ENCODE measurements at places on chromosomes 12 and 14.

DNA sequence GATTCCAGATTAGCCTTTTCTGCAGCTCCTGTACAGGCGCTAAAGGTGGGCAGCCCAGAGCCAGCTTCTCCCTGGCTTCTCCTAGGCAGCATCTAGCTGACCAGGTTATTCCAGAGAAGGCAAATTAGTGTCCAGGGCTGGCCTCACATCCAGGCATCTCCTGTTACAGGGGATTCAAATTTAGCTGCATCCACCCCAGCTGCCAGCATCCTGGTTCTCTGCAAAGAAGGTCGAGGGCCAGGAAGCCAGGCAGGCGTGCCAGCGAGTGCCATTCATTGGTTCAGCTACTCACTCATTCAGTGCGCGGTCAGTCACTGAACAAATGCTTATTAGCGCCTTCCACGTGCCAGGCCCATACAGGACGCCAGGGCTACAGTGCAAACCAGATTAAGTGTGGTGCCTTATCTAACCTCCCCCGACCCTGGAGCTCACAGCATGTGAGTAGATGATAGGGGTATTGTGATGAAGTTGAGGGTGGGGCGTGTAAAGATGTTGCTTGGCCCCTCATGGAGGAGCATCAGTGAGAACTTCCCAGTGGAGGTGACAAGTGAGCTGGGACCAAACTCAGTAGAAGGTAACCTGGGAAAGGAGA lies 15.7 kb upstream of the FAM222A start:
- no peak for DNase-seq

GRCh38 chr12:104536841-104537240 lies 80.1 kb downstream of the CHST11 start:
- no peak for DNase-seq

DNA sequence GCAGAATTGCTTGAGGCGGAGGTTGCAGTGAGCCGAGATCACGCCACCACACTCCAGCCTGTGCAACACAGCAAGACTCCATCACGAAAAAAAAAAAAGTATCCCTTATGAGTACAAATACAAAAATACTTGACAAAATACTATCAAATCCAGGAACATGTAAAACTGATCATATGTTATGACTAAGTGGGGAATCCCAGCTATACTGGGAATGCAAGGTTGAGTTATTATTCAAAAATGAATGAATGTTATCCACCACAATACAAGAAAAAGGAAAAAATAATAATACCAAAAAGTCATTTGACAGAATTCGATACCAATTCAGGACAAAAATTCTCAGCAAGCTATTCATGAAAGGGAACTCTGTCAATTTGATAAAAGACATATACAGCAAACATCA lies 32.6 kb downstream of the MOK start:
- no peak for DNase-seq

- no peak for DNase-seq
Measured at GRCh38 chr12:13176256-13176655, 20.3 kb upstream of the EMP1 start.

GRCh38 chr14:96568621-96569020 lies 66.4 kb downstream of the PAPOLA start:
- DNase-seq = no peak

GRCh38 chr14:43503508-43503907 lies 1003.6 kb downstream of the FSCB start:
- no peak for DNase-seq

DNA sequence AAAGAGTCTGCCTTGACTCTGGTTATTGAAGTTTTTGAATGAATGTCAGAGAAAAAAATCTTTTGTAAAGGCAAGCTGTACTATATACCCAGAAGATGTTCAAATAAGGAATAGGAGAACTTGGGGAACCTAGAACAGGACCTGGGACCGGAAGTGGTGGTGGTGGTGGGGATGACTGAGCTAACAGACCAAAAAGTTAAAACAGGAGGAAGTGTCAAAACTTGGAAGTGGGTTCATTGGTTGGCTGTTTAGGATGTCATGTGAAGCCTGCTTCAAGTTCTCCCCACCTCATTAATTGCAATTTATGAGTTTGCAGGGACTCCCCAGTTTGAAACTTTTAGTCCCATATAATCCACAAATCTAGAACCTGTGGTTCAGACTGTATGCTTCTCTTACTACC lies 26.2 kb downstream of the PLXNC1 start:
- no peak for DNase-seq

DNA sequence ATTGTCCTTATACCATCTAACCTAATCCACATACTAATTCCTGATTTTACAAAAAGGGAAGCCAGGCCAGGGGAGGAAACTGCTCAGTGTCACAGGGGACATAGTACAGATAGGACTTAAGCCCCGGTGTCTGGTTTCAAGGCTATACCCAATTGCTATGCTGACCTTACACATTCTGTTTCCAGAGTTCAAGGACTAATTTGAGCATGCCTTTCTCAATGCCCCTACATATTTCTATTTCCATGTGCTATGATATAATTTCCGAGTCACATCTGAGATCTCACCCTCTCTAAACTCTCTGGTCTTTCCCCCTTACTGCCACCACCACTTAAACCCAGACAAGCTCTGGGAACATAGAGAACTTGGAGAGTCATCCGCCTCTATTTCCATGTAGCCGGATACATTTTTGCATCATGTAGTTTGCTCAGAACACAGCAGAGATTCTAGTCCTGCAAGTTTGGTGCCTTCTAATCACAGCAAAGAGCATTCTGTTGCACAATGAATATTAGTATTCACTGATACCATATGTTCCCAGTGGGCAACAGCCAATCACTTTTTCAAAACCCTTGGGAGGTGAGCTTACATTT lies 34.2 kb downstream of the PPM1H start:
- DNase-seq = no peak

DNA sequence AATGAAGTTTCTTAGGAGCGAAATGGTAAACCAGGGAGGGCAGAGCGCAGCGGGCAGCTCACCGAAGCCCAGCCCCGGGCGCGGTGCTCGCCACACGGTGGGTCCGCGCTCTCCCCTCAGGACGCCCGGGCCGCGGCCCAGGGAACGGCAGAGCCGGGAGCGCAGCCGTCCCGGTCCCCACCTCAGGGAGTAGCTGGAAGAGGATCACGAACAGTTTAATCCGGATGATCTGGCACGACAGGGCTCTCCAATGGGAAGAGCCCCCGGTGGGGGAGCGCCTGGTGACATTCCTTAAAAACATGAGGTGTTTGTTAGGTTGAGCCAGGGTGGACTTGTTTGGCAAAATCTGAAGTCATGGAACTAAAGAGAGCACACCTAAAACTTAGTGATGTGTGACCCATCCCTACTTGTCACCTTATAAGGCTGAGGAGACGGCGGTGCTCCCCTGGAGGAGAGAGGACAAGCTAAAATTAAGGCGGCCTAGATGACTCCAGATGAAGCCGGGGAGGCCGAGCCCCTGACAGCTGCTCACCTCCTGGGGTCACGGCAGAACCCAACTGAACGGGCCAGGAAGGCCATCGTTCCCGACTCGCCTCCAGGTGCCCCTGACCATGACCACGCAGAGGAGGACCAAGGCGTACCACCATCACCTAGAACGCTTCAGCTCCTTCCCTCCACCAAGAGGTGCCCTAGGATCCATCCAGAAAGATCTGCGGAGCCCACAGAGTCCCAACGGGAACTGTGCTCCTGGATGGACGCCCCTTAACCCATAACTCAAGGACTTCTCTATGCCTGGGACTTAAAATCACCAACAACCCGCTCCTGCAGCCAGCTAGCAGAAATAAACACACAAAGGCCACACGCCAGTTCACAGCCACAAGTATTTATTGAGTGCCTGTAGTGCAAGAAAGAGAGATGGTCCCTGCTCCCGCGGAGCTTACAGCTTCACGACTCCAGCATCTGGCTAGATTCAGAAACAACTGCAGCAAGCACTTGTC lies 866 bp upstream of the PITPNM2 start:
- DNase-seq = no peak

- DNase-seq = no peak
Measured at GRCh38 chr12:113755098-113755497, 211.0 kb downstream of the RBM19 start.

DNA sequence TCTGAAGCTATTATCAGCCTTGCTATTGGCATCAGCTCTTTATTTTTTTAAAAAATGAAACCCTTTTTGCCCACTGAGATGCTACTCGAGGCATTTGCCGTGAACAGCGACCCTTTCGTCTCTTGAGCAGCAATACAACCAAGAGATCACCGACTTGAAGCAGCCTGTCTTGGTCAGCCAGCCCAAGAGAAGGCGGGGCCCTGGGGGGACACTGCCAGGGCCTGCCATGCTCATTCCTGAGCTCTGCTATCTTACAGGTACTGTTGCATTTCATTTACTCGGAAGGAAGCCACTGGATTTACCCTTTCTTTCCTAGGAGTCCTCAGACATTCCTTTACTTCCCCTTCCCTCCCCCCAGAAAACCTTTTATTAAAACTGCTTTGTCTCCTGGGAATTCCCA lies 16.7 kb downstream of the PIWIL1 start:
- DNase-seq = no peak

DNA sequence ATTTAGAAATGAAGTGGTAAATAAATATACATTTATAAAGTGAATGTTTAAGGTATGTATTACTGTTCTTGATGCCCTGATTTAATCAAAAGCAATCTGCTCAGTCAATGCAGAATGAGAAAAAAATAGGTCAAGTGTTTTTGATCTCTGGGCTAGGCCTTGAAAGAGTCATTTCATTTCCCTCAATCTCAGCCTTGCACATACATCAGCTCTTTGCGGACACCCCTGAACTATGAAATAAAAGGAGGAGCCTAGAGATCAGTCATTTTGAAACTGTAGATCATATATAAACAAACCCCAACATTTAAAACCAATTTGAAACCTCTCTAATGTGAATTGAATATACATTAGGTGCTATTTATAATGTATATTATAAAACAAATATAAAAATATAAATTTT lies 42.5 kb downstream of the ATG2B start:
- DNase-seq = no peak

- no peak for DNase-seq
Measured at GRCh38 chr12:66163289-66163688, 6.5 kb downstream of the TMBIM4 start.

DNA sequence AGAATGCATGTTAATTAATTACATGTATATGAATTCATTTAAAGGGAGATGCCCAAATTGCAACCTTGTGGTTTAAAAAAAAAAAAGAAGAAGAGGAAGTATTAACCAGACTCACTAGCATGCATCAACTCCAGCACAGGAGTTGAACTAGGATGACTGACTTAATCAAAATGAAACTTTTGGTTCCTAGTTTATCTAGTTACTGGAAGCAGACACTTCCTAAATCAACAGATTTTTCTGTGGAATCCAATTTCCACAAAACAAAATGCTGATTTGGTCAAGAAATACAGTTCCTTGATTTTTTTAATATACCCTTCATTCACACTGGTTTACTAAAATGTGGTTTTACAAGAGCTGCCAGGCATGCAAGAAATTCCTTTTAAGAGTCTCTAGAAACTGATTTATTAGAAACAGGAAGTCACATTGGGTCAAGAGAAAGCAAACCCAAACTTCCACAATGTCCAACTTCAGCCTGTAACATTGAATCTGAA lies 41.6 kb downstream of the ITPR2 start:
- DNase-seq = no peak

DNA sequence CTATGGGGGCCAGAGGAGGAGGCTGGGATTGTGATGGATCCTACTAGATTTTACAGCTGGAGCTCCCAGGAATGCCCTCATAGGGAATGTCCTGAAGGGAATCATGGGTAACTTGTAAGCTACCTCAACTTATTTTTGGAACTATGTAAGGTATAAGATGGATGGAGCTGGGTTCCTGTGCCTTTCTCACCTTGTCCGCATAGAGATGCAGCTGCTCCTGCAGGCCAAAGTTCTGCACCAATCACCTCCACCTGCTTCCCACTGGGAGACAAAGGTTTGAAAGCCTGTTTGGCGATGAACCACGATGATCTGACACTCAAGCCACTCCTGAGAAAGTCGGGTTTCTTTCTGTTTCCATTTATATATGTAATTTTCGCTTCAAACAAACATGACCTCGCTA lies 648 bp upstream of the AKAP5 start:
- no peak for DNase-seq

- no peak for DNase-seq
Measured at GRCh38 chr12:122858171-122858570, 22.9 kb downstream of the HIP1R start.

DNA sequence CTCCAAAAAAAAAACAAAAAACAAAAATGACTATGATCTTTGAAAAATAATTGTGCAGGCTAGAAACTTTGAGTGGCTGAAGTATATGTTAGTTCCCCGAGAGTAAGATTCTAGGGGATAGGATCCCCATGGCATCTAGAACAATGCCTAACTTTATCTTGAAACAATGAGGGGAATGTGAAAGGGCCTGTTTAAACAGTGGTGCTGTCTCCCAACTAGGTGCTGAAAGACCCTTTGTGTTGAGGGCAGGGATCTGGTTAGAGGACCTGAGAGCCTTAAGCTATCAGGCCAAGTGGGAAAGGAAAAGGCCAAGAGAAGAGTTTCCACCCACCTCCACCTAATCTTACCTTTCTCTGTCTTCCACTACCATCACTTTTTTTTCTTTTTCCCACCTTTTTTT lies 6.8 kb upstream of the YLPM1 start:
- DNase-seq = no peak

GRCh38 chr12:96980991-96981414 lies 73.9 kb downstream of the NEDD1 start:
- no peak for DNase-seq

GRCh38 chr12:116222358-116222757 lies 55.1 kb downstream of the MED13L start:
- DNase-seq = peak; percentile 2

- no peak for DNase-seq
Measured at GRCh38 chr14:92516966-92517506, 3.5 kb downstream of the RIN3 start.

DNA sequence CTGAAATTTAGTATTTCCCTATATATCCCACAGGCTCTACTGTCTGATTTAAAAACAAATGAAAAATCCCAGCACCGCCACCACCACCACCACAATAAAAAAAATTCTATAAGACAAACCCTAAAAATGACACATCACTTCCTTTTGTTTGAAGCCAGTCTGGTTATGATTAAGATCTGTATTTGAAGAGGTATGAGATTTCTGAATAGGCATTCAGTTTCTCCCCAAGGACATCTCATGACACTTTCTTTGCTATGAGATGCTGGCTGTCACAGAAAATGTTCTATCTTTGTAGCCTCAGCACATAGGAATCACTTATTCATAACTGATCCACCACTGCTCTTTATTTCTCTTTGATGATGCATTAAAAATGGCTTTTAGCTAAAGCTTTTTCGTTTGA lies 1071.0 kb downstream of the SLC6A15 start:
- no peak for DNase-seq

- no peak for DNase-seq
Measured at GRCh38 chr12:24049101-24049500, 99.6 kb upstream of the SOX5 start.

- DNase-seq = peak; percentile 1
Measured at GRCh38 chr14:48275301-48275700, 599.9 kb upstream of the MDGA2 start.

GRCh38 chr14:54570047-54570446 lies 3.1 kb downstream of the SAMD4A start:
- no peak for DNase-seq

GRCh38 chr12:27142101-27142721 lies 59.8 kb upstream of the C12orf71 start:
- DNase-seq = no peak
